ENCODE measurements at places on chromosomes 1 and 21.

- DNase-seq, result no peak
These were observed 26.3 kb downstream of the ZNF648 start for GRCh38 chr1:182035097-182035770.

DNA sequence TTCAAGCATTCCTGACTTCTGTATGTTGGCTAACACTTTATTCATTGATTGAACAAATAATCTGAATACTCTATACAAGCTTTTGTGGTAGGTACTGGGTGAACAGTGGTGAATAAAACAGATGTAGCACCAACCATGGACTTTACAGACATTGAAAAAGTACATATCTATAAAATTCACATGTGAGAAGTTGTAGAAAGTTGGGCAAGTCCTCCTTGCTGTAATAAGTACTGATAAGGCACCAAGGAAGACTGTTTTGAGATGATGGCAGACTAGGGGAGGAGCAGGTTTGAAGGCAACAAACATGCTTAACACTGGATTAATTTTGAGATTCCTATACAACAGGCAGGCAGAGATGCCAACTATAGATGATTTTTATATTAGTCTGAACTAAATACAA, 42.4 kb downstream of the RNF2 start:
- no peak for DNase-seq

- DNase-seq, result no peak
These were observed 142.3 kb upstream of the SAMSN1 start for GRCh38 chr21:14688412-14688811.

- no peak for DNase-seq
These were observed 618.2 kb downstream of the BRINP3 start for GRCh38 chr1:189859385-189859977.

GRCh38 chr21:35791541-35792325, 268.6 kb downstream of the SETD4 start:
- DNase-seq, result no peak

DNA sequence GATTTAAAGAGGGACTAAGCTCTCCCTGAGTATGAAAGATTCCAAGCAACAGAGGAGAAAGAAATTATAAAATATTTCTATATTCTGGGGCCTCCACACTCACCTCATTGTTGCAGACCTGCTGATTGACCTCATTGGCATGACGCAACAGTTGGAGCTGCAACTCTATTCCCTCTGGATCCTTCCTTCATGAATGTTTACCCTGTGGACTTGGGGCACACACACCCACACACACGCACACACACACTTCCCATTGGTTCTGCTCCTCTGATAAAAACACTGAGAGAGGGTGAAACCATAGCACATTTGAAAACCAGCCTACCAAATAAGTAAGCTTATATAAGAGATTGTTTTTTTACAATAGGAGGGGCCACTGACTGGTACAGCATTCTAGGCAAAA, 159.1 kb downstream of the BRINP2 start:
- no peak for DNase-seq

DNA sequence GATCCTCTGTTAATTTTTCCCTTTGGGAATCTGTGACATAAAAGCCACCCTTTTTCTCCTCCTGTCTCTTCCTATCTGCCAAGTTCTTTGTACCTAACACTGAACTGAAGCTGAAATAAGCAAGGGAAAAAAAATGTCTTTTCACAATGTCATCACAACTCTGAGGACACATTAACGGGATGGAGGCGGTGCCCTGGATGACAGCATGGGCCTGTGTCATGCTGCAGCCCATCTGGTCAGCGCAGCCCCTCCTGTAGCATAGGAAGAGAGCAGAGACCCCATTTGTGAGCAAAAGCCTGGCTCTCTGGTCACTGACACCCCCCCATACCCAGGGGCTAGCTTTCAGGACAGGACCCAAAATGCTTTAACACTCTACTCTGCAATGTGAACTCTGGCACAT, 22.5 kb downstream of the SYT2 start:
- DNase-seq, result no peak

GRCh38 chr1:110338309-110338885, 780 bp upstream of the RBM15 start:
- peak; percentile 82 for DNase-seq

DNA sequence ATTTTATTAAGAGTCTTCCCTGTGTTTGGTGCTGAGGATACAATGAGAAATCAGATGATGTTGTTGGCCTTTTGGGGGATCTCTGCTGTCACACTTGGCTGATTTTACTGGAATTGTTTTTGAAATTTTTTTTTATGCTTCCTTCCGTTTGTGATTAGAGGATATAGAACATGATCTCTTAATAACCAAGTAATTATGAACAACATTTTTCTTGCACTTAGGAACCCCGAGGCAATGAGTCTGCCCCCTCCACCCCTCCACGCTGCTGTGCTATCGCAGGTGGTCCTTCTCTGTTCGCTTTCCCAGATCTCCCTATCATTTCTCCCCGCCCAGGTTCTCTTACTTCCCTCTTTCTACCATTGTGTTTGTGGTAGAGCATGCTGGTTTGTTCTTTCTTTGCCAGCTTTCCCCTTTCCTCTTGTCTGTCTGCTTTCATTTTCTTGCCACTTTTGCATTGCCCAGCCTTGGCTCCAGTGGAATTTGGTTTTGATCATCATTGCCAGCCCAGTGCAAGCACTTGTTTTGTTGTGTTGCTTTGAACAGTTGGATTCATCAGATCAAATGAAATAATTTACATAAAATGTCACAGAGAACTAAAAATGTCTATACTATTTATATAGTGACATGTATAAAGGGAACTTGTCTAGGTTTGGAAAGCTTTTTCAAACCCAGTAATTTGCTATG, 73.1 kb upstream of the SCCPDH start:
- no peak for DNase-seq

- DNase-seq, result no peak
These were observed 72.4 kb downstream of the ABCA4 start for GRCh38 chr1:94048413-94049164.

DNA sequence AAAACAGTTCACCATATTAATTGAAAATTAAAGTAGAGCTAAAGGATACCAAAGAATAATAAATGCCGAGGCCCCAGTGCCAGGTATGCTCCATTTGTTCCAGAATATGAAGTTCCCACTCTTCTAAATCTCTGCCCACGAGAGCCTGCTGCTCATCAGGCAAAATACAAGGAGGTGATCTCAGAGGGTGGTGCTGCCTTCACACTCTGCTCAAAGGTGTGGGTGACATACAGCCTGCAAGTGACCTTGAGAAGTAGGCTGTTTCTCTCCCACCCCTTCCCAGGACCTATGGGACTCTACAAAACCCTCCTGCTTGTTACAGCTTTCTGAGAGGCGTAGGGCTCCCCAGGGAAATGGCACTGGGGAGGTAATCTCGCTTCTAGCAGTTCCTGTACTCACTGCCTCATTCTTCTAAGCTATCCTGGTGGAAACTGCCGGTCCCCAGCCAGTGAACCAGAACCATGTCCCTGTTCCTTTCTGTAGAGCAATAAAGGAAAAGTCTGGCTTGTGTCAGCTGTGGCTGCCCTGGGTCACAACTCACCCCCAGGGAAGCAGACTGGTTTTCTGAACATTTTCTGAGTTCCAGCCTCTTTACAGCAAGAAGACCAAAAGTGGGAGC, 26.9 kb upstream of the DPT start:
- no peak for DNase-seq

DNA sequence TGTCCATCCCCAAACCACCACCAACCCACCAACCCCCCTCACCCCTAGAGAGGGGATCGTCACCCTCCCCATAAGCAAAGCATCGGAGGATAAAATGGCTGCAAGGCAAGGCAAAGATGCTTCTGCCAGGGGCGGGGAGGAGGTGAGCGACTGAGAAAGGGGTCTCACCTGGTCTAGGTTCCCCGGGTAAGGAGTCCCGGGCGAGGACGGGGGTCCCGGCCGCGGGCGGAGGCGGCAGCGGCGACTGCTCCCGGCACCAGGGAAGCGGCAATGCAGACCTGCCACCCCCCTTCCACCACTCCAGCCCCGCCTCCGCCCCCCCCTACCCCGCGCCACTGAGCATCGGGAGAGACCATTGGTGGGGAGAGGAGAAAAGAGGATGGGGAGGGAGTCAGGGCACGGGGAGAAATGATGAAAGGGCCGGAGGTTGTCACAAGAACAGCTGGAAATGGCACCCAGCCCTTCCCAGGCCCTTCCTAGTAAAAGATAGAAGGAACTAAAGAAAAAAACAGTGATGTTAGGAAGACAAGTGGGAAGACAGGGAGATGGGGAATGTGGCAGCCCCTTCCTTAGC, at the start of gene SV2A:
Gene SV2A (minus strand): TSS at position 274 of the 574 bp plus-strand sequence. CDS start 4,004 bp downstream, outside the sequence.
- DNase-seq, result peak; percentile 84

DNA sequence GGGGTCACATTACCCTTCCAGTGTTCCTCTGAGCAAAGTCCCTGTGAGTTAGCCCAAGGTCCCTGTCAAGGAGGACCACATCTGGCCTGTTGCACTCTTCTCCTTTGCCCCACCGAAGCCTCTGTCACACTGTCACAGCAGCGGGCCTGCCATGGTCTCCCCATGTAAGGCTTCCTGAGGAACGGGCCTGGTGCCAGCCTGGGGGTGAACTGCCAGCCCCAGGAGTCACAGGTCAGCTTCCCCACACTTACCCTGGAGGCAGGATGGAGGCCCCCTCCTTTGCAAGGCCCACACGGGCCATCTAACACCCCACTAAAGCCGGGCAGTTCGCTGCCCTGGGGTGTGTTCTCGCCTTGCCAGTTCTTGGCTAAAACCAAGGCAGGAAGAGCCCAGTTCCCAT, 14.1 kb downstream of the TNFRSF1B start:
- no peak for DNase-seq

- no peak for DNase-seq
These were observed 15.1 kb upstream of the RPE65 start for GRCh38 chr1:68464891-68465290.

DNA sequence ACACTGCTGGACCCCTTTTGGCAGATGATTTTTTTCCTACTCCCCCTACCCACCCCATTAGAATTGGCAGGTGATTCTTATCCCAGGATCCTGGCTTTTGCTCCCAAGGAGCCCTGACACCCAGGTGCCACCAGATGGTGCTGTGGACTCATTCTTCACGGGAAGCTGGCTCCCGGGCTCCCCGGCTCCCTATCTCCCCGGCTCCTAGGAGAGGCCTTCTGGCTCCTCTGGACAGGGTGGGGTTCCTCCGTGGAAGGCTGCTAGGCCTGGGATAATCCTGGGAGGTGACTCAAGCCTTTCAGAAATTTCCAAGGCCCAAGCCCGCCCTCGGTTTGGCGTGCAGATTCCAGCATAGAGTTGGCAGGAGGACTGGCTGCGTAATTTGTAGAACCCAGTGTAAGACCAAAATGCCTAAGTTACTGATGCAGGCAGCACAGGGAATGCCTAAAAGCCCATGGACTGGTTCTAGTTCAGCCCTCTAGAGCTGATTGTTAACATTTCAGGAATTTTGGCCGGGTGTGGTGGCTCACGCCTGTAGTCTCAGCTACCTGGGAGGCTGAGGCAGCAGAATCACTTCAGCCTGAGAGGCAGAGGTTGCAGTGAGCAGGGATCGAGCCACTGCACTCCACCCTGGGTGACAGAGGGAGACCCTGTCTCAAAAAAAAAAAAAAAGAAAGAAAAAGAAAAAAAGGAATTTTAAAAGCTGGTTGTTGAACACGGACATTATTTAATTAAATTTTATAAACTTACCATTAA, 6.8 kb upstream of the BSDC1 start:
- DNase-seq, result peak; percentile 89

- peak; percentile 74 for DNase-seq
These were observed 648 bp downstream of the FAM76A start for GRCh38 chr1:27726173-27727044.

DNA sequence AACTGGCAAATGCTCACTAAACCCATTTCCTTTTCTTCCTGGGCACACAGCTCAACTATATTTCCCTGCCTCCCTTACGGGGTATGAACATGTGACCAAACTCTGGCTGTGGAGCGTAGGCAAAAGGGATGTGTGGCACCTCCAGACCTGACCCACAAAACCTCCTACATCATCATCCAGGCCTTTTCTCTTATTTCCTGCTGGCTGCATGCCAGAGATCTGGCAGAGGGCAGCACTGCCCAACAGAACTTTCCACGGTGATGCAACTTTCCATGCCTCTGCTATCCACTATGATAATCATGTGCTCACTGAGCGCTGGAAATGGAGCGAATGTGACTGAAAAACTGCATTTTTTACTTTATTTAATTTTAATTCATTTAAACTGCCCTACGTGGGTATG, 99.6 kb upstream of the CACNA1E start:
- DNase-seq, result no peak

GRCh38 chr1:198637916-198638437, 863 bp upstream of the PTPRC start:
- DNase-seq, result no peak

DNA sequence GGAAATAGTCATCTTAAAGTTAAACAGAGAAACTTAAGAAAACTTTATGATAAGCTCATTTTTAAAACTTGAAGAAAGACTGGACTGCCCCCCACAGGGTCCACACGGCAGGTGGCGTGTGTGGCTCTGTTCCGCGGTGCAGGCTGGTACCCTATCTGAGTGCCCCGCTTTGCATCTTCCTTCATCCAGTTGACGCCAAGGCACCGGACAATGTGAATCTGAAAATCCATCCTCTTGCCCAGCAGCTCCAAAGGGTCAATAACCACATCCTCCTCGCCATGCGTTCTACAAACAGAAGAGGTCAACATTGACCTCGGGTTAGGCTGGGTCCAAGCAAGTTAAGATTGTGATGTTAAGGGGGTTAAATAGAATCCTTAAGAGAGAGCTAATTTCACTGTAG, 54.5 kb downstream of the SCCPDH start:
- no peak for DNase-seq

DNA sequence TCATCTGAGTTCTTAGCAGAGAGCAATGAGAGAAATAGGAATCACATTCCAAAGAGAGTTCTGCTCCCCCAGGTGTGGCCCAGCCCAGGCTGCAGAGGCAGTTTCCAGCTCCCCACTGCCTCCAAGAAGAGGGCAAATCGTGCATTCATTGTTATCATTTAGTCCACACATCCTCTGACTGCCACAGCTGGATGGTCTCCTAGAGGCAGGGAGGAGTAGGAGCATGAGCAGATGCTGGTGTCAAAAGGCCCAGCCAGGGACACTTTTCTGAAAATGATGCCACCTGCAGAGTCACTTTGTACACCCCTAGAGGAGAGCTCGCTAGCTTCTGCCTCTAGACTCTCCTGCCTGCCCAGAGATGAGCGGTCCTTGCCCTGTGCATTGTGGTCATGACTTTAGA, 33.6 kb upstream of the GNPAT start:
- DNase-seq, result no peak

- DNase-seq, result no peak
These were observed 249.2 kb upstream of the TPTE start for GRCh38 chr21:10272216-10272615.

- no peak for DNase-seq
These were observed 272.9 kb downstream of the TGFB2 start for GRCh38 chr1:218617986-218618385.

GRCh38 chr21:17554679-17555465, 42.0 kb downstream of the CXADR start:
- peak; percentile 25 for DNase-seq

DNA sequence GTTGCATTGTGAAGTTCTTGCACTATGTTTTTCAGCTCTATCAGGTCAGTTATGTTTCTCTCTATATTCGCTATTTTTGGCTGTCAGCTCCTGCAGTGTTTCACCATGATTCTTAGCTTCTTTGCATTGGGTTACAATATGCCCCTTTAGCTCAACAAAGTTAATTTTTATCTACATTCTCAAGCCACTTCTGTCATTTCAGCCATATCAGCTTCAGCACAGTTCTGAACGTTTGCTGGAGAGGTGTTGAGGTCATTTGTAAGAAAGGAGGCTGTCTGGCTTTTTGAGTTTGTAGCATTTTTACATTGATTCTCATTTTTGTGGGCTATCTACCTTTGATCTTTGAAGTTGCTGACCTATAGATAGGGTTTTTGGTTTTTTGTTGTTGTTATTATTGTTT, 573.2 kb upstream of the RGS18 start:
- DNase-seq, result no peak
